Activated CD8-positive, alpha-beta T cell treated with anti-CD3 and anti-CD28 coated beads for 36 hours (primary cell): ENCODE measurements at places on chromosomes 3 and 15. TPM values are rescaled to one million over a fixed set of nuclear protein-coding genes. Genes with fewer than 3 reads are reported as not detected.
A peak's percentile ranks its signal among the peaks of the same experiment; 100 is the strongest.

The NOX5 gene
- not detected for total RNA-seq

GRCh38 chr3:52982839-52983238 is 63.0 kb downstream of the SFMBT1 start:
- H3K36me3 ChIP-seq = no peaks in the 10 kb centered on the region
- peak; percentile 27 for DNase-seq
- H3K4me1 ChIP-seq = peaks cover 40% of the 10 kb centered on the region
- peak overlapping the region; percentile 23 for H3K4me3 ChIP-seq
- peak overlapping the region; percentile 89 for H3K27ac ChIP-seq

DNA sequence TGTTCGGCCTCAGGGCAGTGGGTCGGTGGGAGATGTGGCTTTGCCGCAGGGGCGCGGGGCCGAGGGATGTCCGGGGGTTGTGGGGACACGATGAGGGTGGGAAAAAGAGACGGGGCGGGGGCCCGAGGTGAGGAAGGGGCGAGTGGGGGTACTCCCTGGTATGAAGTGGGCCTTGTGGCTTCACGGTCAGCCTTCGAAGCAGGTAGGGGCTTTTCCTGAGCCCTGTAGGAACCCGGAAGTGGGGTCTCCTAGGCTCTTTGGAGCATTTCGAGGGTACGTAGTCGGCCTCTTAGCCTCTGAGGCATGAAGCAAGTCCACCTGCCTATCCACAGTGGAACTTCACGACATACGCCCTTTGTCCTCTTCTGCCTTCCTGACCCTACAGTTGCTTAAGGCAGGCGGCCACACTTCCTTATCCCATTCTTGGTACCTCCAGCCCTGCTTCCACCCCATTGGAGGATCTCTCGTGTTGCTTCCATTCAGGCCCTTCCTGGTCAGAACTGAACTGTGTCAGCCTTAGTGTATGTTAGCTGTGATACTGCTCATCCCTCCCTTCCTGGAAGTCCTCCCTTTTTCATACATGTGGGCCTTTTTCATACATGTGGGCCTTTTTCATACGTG is 389 bp downstream of the ARPC4 start:
- peak overlapping the region; percentile 88 for H3K4me3 ChIP-seq
- no peaks in the 10 kb centered on the region for H3K27me3 ChIP-seq
- H3K36me3 ChIP-seq = peaks cover 66% of the 10 kb centered on the region
- DNase-seq = peak; percentile 44

DNA sequence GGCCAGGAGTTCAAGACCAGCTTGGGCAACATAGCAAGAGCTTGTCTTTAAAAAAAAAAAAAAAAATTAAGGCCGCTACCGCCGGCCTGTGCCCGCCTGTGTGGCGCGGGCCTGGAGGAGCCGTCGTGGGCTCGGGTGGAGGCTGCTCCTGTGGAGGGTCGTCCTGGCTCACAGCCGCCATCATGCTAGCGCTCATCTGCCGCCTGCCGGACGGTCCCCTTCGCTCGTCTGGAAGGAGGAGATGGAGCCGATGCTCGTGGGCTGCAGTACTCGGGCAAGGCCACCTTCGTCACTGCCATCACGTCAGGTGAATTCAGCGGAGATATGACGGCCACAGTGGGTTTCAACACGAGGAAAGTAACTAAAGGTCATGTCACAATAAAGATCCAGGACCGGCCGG is 37.4 kb downstream of the TFRC start:
- H3K4me3 ChIP-seq = no peak overlapping the region
- no peaks in the 10 kb centered on the region for H3K27me3 ChIP-seq
- peaks cover 33% of the 10 kb centered on the region for H3K36me3 ChIP-seq
- H3K27ac ChIP-seq = no peak overlapping the region
- H3K4me1 ChIP-seq = peaks cover 6% of the 10 kb centered on the region

GRCh38 chr3:14791343-14791945 is 27.3 kb upstream of the FGD5 start:
- no peaks in the 10 kb centered on the region for H3K36me3 ChIP-seq
- peak; percentile 76 for DNase-seq
- H3K4me3 ChIP-seq = no peak overlapping the region
- no peak overlapping the region for H3K27ac ChIP-seq

DNA sequence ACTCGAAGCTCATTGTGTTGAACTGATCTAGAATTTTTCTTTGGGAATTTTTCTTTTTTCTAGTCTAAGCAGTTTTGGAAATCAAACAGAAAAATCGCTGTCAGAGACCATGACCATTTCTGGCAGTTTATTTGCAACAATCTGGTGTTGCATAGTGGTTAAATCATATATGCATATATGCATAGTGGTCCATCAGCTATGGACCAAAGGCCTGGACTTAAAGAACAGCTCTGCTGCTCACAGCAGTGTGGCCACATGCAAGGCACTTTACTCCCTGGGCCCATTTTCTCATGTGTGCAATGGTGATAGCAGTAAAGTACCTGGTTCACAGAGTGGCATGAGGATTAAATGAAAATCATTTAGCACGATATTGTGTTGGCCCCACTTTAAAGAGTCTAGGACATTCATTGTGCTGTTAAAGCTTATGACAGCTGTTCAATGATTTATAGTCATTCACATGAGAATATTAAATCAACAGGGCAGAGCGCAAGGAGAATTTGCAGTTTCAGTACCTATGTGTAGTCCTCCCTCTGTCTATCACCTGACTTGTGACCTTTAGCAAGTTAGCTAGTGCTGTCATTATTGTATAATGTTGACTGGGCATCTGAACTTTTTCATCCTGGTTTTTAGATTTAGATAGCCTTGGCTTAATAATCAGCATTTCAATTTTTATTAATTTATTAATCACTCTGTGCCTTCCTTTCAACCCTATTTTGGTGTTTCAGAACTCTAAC is 46.4 kb downstream of the BLM start:
- H3K4me3 ChIP-seq = no peak overlapping the region
- no peak for DNase-seq
- H3K36me3 ChIP-seq = peaks cover 42% of the 10 kb centered on the region
- no peaks in the 10 kb centered on the region for H3K27me3 ChIP-seq
- H3K4me1 ChIP-seq = no peaks in the 10 kb centered on the region

- H3K4me1 ChIP-seq = peaks cover 27% of the 10 kb centered on the region
- peak within 1 kb of the TSS; percentile 80 for H3K4me3 ChIP-seq
- peak within 1 kb of the TSS; percentile 95 for H3K27ac ChIP-seq
- H3K27me3 ChIP-seq = peaks cover 23% of the 10 kb centered on the region
Measured at GRCh38 chr3:160755776-160756304, at the start of gene PPM1L. Gene PPM1L, plus strand, starts transcription at chr3:160756231.

GRCh38 chr3:140553591-140553990 is 124.3 kb upstream of the TRIM42 start:
- H3K27me3 ChIP-seq = no peaks in the 10 kb centered on the region
- no peaks in the 10 kb centered on the region for H3K36me3 ChIP-seq
- H3K4me3 ChIP-seq = no peak overlapping the region
- H3K4me1 ChIP-seq = no peaks in the 10 kb centered on the region
- no peak overlapping the region for H3K27ac ChIP-seq

- H3K4me3 ChIP-seq = no peak overlapping the region
- no peaks in the 10 kb centered on the region for H3K36me3 ChIP-seq
- peaks cover 3% of the 10 kb centered on the region for H3K4me1 ChIP-seq
- DNase-seq = no peak
Measured at GRCh38 chr15:90295270-90295648, 29.8 kb downstream of the NGRN start.

DNA sequence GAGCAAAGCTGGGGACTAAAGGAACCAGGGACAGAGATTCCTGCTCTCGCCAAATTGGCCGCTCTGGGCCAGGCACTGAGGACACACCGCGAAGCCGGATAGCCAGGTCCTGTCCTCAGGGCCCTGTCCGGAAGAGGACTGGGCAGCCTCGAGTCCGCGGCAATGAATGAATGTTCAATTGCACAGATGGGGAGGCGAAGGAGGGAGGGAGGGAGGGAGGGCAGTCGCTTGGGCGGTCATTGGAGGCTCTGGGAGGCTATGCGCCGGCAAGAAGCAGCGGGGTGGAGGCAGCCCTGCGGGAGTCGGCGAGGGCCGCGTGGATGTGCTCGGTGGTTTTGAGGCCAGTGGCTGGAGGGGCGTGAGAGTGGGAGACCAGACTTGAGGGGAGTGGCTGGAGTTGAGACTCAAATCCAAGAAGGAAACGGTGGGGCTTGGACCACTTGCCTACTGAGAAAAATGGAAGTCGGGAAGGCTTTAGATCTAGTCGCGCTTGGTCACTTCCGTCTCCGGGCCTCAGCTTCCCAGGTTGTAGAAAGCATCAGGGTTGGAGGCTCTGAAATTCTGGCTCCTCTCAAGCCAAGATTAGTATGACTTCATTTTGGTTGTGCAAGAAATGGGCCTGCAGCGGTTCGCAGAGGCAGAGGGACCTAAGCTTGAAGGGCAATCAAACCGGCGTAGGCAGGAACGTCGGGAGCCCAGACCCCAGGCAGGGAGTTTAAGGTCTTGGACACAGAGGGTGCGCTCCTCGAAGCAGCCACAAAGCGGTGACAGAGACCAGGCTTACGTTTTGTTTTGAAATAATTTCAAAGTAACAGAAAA is 21.1 kb upstream of the PLXND1 start:
- H3K4me1 ChIP-seq = peaks cover 17% of the 10 kb centered on the region
- peak; percentile 84 for DNase-seq
- H3K4me3 ChIP-seq = peak overlapping the region; percentile 96
- no peaks in the 10 kb centered on the region for H3K36me3 ChIP-seq
- no peaks in the 10 kb centered on the region for H3K27me3 ChIP-seq

- H3K27me3 ChIP-seq = no peaks in the 10 kb centered on the region
- no peak overlapping the region for H3K27ac ChIP-seq
- H3K4me3 ChIP-seq = no peak overlapping the region
- DNase-seq = no peak
- peaks cover 20% of the 10 kb centered on the region for H3K4me1 ChIP-seq
Measured at GRCh38 chr15:67181221-67181639, 73.2 kb downstream of the AAGAB start.

The HDC gene
- not detected for total RNA-seq

The DHFR2 gene
- 6.3 TPM for total RNA-seq

- H3K27me3 ChIP-seq = no peaks in the 10 kb centered on the region
- H3K27ac ChIP-seq = no peak overlapping the region
- DNase-seq = no peak
- H3K36me3 ChIP-seq = no peaks in the 10 kb centered on the region
- no peaks in the 10 kb centered on the region for H3K4me1 ChIP-seq
- no peak overlapping the region for H3K4me3 ChIP-seq
Measured at GRCh38 chr3:2148561-2149340, 50.1 kb downstream of the CNTN4 start.

GRCh38 chr3:100602506-100603444 is 6.6 kb upstream of the ADGRG7 start:
- peaks cover 2% of the 10 kb centered on the region for H3K27me3 ChIP-seq
- peak overlapping the region; percentile 73 for H3K27ac ChIP-seq
- H3K4me3 ChIP-seq = peak overlapping the region; percentile 54
- H3K4me1 ChIP-seq = peaks cover 15% of the 10 kb centered on the region

The TM4SF1 gene
- not detected for total RNA-seq

- no peak overlapping the region for H3K4me3 ChIP-seq
- H3K27me3 ChIP-seq = no peaks in the 10 kb centered on the region
- no peak overlapping the region for H3K27ac ChIP-seq
- no peak for DNase-seq
- peaks cover 10% of the 10 kb centered on the region for H3K4me1 ChIP-seq
Measured at GRCh38 chr3:149274220-149274619, 52.6 kb upstream of the CP start.

The LEKR1 gene
- 0.40 TPM for total RNA-seq

GRCh38 chr3:16511681-16512434 is 1.6 kb downstream of the RFTN1 start:
- peak overlapping the region; percentile 98 for H3K4me3 ChIP-seq
- H3K4me1 ChIP-seq = peaks cover 67% of the 10 kb centered on the region
- H3K36me3 ChIP-seq = peaks cover 56% of the 10 kb centered on the region
- DNase-seq = peak; percentile 95

DNA sequence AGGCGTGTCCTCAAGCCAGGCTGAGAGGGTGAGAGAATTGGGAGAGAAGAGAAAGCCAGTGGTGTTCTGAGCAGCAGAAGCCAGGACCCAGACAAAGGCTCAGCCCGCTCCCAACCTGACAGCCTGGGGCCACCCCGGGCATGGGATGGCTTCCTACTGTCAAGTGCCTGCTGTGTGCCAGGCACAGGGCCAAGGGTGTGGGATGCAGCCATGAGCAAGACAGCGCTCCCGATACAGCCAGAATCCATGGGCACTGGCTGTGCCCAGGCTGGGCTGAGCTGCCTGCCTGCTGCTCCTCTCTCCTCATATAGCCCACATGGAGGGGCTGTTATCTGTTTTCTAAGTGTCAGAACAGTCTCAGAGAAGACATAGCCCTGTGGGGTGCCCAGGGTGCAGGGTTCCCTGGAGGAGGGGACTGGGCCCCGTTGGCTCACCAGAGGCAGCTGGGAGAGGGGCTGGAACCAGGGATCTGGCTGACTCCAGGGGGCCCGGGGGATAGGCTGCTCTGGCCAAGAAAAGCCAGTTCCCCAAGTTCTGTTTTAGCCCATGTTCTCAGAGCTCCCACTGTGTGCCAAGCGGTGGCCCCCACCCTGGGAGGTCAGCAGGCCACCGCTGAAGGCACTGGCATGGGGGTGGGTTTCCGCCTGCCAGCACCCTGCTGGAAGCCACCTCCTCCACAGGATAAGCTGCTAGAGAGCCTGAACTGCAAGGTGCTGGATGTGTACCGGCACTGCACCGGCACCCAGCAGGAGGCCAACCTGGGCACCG is 39.0 kb downstream of the CFAP100 start:
- peaks cover 17% of the 10 kb centered on the region for H3K36me3 ChIP-seq
- no peak overlapping the region for H3K27ac ChIP-seq
- H3K27me3 ChIP-seq = no peaks in the 10 kb centered on the region

DNA sequence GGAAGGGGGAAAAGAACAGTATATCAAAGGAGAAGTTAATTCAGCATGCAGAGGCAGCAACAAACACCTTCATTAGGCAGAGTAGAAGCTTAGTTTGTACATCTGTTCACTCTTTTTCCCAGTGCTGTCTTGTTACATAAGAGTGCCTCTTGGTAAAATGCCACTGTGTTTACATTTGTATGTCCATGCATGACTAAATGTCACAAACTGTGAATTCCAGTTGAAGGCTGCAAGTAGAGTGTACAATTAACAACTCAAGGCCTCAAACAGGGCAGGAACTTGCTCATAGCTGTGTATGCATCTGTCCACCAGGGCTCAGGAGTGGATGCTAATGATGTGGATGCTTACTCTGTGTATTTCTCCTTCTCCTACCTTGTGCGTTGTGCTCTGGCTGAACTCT is 214.2 kb upstream of the TPM1 start:
- DNase-seq = no peak
- no peaks in the 10 kb centered on the region for H3K36me3 ChIP-seq
- H3K27me3 ChIP-seq = no peaks in the 10 kb centered on the region
- H3K4me3 ChIP-seq = no peak overlapping the region
- no peak overlapping the region for H3K27ac ChIP-seq

DNA sequence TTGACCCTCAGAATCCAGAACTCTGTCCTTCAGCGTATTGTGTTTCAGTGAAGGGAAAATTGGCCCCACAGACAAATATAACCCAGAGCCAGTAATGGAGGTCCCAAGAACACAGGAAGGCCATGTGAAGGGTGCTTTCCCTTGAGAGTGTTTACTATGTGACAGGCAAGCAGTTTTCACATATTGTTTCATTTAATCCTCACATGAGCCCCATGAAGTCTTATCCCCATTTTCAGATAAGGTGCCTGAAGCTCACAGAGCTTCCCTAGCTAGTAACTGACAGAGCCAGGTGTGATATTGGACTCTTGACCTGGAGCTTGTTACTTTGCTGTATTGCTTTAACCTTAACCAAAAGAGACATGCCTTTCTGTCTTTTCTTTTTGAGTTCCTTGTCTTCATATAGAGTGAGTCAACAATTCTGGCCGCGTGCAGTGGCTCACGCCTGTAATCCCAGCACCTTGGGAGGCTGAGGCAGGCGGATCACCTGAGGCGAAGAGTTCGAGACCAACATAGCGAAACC is 9.4 kb upstream of the DVL3 start:
- no peaks in the 10 kb centered on the region for H3K27me3 ChIP-seq
- no peak overlapping the region for H3K27ac ChIP-seq
- DNase-seq = no peak
- peaks cover 31% of the 10 kb centered on the region for H3K36me3 ChIP-seq

The SRP14 gene
- total RNA-seq = 152 TPM
